ENCODE measurements at places on chromosomes 6 and 20.

DNA sequence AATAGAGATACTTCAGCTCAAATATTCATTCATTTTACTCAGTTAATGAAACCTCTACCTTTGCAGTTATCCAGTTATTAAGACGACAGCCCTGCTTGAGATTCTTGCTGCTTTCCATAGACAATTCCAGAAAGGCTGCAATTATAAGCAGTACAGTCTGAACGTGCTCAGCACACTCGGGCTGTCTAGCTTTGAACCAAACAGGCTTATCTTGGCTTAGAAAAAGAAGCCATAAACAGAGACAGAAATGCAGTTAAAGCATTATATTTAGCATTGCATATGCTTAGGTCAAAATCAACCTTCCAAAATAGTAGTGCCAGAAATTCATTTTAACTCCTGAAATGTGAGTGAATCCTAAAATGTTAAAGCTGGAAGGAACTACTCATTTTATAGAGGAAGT lies 204.1 kb upstream of the KCNQ5 start:
- DNase-seq, result no peak

- no peak for DNase-seq
Observed at GRCh38 chr6:67666177-67666964, 968.7 kb upstream of the ADGRB3 start.

DNA sequence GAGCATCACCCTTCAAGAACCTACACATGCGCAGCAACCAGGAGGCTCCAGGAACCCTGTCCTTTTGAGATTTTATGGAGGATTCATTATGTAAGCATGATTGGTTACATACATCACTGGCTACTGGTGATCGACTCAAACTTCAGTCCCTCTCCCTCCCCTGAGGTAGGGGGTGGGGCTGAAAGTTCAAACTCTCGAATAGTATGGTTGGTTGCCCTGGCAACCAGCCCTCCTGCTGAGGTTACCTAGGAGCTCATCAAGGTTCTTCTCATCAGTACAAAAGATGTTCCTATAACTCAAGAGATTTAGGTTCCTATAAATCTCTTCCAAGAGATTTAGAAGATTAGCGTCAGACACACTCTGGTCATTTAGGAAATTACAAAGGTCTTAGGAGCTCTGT lies 21.9 kb upstream of the ZSCAN9 start:
- no peak for DNase-seq

DNA sequence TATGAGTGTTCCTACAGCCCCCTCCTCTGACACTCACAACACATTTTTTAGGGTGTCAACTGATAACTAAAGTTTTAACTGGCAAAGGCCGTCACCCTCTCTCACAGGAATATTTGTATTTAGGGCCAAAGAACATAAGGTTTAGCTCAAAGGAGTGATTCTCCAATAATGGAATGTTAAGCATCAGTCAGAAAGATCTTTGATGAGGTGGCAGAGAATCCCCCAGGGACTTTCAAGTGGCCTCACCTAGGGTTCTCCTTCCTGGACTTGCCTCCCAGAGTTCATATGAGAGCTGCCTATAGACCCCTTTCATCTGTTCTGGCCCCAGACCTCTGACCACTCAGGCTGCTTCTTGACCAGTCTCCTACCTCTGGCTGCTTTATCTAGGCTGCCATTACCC lies 7.4 kb upstream of the SCUBE3 start:
- DNase-seq, result no peak

DNA sequence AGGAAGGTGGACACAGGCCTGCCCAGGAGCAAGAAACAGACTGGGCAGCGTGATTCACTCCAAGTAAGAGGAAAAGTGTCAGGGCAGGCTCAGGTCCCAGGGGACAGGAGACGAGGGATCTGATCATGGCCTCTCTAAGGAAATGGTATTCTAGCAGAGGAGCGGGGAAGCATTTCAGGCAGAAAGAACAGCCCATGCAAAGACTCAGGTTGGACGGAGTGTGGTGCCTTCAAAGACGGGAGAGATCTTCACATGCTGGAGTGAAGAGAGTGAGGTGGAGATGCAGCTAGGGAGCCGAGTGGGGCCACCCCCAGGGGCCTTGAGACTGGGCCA lies 161.1 kb downstream of the SYCP2 start:
- no peak for DNase-seq

DNA sequence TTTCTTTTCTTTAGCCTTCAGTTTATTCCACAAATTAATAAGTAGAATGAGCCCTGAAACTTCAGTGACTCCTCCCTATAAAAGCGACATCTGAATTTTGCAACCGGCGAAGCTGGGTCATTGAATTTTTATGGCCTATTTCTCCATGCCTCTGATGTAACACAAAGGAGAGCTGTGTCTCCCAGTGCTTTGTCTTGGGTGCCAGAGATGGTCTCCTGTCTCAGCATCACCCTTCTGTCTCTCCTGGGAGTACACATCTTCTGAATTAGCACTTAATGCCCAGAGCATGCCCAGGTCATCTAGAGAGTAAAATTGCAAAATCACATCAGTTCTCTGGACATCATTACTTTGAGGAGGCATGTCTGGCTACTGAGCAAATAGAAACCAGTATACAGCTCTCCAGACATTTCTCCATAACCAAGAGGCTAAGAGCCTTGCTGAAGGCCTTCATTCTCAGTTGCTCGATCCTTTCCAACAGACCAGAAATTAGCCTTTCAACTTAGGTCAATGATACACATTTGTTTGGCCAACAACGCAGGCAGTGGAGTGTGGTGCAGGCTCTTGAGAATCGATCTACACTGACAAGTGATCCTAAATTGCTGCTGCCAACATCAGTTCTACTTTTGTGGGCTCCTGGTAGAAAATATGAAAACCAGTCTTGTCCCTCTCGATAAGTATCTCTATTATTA lies 176.0 kb upstream of the FOXQ1 start:
- DNase-seq, result no peak

GRCh38 chr6:140828856-140829255 lies 1303.9 kb upstream of the GJE1 start:
- DNase-seq, result no peak
